Stimulated activated CD8-positive, alpha-beta memory T cell treated with anti-CD3 and anti-CD28 coated beads, Interleukin-12 subunit alpha, Interleukin-12 subunit beta, amount 100 ng/mL, for 1 hour (primary cell): ENCODE measurements at places on chromosomes 12 and 14.

DNA sequence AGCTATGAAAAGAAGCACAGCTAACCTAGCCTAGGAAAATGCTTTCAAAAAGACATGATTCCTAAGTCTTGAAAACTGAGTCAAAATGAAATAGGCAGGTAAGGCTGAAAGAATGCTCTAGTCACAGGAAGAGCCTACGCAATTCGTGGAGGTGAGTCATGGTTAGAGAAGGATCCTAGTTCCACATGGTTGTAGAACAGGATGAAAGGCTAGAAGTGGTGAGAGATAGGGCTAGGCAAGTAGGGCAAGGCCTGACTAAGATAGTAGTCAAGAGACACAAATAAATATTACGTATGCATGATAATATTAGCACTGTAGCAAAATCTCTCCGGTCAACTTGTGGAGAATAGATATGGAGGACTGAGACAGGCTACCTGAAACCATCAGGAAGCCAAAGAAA is 47.2 kb downstream of the PLCZ1 start:
- no peak for DNase-seq

- no peak for DNase-seq
Observed at GRCh38 chr12:68750506-68750905, 4.5 kb downstream of the SLC35E3 start.

GRCh38 chr12:132275110-132275531 is 54.3 kb downstream of the GALNT9 start:
- no peak for DNase-seq

DNA sequence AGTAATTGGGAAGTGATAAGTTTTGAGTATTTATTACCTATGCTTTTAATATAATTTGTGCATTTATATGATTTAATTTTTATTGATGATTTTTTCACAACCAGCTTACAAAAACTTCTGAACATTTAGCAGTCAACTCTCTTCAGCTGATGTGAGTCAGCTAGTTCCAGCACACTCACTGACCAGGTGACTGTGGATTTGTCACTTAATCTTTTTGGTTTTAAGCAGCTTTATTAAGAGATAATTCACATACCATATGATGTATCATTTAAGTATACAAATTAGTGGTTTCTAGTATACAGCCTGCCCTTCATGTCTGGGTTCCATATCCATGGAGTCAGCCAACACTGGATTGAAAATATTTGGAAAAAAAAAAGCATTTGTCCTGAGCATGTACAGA is 103.5 kb downstream of the SYNE2 start:
- DNase-seq = no peak

DNA sequence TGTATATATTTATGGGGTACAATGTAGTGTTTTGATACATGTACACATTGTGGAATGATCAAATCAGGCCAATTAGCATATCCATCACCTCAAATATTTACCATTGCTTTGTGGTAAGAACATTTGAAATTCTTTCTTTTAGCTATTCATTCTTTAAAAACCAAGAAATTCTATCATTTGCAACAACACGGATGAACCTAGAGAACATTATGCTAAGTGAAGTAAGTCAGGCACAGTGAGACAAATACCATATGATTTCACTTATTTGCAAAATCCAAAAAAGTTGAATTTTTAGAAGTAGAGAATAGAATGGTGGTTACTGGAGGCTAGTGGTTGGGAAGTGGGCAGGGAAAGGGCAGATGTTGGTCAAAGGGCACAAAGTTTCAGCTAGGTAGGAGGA is 129.3 kb upstream of the PTPRQ start:
- DNase-seq = no peak

DNA sequence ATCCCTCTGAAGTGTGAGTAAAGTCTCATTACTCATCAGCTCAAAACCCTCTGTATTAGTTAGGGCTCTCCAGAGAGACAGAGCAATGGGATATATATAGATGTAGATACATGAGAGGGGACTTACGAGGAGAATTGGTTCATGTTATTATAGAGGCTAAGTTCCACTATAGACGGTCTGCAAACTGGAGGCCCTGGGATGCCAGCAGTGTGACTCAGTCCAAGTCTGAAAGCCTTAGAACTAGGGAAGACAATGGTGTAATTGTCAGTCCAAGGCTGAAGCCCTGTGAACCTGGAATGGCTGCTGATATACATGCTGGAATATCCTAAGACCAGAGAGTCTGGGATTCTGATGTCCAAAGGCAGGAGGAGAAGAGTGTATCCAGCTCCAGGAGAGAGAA is 57.3 kb upstream of the CEP83 start:
- no peak for DNase-seq

- DNase-seq = no peak
Observed at GRCh38 chr14:39218171-39218769, 15.4 kb upstream of the MIA2 start.

- no peak for DNase-seq
Observed at GRCh38 chr14:99244367-99244901, 27.6 kb downstream of the BCL11B start.

DNA sequence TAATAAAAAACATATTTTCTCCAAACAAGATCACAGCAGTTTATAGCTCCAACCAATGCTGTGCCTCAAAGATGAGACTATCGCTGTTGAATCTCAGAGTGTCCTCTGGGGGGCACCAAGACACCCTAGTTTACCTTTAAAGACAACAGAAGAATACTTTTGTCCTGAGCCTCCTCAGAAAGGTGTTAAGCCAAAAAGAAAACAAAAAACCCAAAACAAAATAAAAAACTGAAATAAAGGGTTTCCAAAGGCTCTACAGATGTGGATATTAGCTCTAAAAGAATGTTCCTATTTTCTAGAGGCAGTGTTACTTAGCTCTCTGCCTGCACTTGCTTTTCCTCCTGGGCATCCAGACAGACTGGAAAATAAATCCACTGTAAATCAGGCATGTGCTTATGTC is 86.9 kb upstream of the TTC7B start:
- peak; percentile 30 for DNase-seq

GRCh38 chr14:89616425-89616824 is 199.4 kb upstream of the FOXN3 start:
- no peak for DNase-seq

GRCh38 chr12:44459569-44459968 is 416.5 kb downstream of the NELL2 start:
- DNase-seq = no peak

- no peak for DNase-seq
Observed at GRCh38 chr14:90698379-90698869, 117.8 kb downstream of the TTC7B start.

- no peak for DNase-seq
Observed at GRCh38 chr14:85714069-85714468, 184.1 kb downstream of the FLRT2 start.

- DNase-seq = no peak
Observed at GRCh38 chr12:66708704-66709456, 30.0 kb upstream of the GRIP1 start.

- DNase-seq = peak; percentile 13
Observed at GRCh38 chr12:105330931-105331804, 677 bp downstream of the C12orf75 start.

DNA sequence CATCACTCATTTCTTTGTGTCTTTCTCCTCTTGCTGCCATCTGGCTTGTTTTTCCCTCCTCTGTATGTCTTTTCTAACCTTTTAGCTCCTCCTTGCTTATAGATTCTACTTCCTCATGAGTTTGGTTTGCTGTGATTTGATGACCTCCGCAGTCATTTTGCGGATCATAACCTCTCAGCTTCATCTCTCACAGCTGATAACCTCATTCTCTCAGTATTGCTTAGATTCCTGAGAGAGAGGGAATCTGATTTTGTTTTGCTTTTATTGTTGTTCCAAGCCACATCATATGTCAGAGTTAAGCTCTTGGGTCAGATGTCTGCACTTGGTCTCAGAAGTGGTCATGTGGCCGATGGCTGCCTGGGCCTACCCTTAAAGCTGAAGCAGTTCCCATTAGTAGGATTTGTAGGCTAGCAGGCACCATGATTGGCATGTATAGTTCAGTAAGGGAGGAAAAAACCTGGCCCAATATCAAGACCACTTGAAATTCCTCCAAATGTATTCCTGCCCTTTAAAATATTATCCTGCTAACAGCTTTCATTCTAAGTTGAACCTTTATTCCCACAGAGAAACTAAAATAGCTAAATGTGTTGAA is 13.5 kb downstream of the ZNF664 start:
- DNase-seq = no peak

- DNase-seq = no peak
Observed at GRCh38 chr14:105062048-105062433, 3.2 kb downstream of the GPR132 start.

DNA sequence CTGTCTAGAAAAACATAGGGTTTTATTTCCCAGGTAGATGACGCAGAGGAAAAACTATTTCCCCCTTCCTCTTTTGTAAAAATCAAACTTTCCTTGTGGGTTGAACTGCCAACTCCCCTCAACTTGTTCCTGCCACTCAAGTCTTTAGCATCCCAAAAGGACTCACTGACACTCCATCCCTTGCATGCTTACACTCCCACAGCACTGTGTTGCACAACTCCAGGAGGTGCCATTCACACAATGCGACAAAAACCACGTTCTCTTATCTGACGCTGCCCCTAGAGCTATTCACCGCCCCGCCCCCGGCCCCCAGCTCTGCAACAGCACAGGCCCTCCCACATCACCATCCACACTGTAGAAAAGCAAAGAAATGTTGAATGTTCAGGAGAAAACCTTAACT is 16.9 kb upstream of the STON2 start:
- no peak for DNase-seq

GRCh38 chr12:112974904-112975303 is 3.4 kb upstream of the OAS2 start:
- DNase-seq = no peak

DNA sequence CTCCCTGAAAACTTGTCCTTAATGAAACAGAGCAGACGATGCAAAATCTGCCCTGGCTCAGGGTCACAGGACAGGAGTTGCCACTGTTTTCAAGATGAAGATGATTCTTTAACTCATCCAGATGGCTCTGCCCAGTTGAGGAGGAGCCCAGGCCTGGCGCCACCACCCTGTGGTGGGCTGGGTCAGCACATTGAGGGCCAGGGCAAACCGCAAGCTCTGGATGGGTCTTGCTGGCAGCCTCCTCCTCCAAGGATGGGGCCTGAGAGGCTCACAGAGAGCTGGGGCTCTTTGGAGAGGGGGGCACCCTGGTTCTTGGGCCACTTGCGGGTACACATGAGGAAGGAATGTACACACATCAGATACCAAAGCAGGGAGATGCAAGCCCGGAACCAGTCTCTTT is 158.2 kb downstream of the NUAK1 start:
- no peak for DNase-seq

- peak; percentile 65 for DNase-seq
Observed at GRCh38 chr14:106044949-106045596, 518.7 kb downstream of the TMEM121 start.

GRCh38 chr14:21498540-21499526 is 12.3 kb downstream of the METTL3 start:
- no peak for DNase-seq

- peak; percentile 2 for DNase-seq
Observed at GRCh38 chr12:131105736-131106348, 152.1 kb downstream of the ADGRD1 start.

GRCh38 chr14:89466484-89466883 is 49.5 kb upstream of the FOXN3 start:
- DNase-seq = peak; percentile 28

GRCh38 chr14:35855876-35856481 is 29.8 kb downstream of the BRMS1L start:
- no peak for DNase-seq

DNA sequence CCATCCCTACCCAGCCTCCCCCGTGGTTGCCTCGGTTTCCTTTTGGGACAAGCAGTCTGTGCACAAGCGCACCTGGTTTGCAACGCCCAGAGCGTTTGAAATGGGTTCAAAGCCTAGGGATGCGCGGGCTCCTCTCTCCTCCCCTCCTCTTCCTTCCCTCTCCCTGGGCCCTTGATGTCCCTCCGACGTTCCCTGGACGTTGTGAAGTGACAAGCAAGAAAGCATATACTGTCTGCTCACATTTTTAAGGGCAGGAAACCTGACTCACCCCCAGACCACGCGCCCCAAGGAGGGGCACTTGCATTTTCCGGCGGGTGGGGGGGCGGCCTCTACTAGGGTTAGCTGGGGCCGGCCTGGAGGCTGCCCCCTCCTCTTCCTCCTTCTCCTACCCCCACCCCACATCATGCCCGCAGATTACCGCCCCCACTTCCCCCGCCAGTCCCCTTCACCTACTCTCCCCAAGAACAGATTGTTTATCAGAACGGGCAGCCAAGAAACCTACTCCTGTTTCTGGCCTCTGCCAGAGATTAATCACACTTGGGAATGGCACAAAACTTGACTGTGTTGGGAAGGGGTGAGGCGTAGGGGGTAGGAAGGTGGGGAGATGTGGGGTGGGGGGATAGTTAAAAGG is 9.5 kb upstream of the IRF2BPL start:
- peak; percentile 56 for DNase-seq

DNA sequence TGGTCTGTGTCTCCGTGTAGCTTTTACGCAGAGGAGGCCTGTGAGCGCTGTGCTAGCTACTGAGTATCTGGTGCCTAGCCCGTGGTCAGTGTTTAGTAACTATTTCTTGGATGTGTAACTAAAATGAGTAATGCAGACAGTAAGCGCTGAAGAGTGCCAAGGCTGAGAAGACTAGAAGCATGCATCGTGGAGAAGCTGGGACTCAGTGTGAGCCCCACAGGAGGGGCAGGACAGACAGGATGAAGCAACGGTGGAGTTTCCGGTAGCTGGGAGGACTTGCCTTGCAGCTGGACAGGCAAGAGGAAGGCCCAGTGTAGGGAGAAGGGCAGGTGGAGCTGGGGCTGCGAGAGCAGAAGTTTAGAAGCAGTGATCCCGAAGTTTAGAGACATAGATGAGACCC is 233.4 kb upstream of the FKBP4 start:
- DNase-seq = no peak
